Activated T-cell treated with anti-CD3 and anti-CD28 coated beads for 48 hours (primary cell): ENCODE measurements at places on chromosomes 1 and 21.

- no peak for DNase-seq
These were observed 1635.2 kb downstream of the PLA2G4A start for GRCh38 chr1:188463919-188464318.

GRCh38 chr1:77407738-77408375, 126.0 kb downstream of the AK5 start:
- DNase-seq, result no peak

DNA sequence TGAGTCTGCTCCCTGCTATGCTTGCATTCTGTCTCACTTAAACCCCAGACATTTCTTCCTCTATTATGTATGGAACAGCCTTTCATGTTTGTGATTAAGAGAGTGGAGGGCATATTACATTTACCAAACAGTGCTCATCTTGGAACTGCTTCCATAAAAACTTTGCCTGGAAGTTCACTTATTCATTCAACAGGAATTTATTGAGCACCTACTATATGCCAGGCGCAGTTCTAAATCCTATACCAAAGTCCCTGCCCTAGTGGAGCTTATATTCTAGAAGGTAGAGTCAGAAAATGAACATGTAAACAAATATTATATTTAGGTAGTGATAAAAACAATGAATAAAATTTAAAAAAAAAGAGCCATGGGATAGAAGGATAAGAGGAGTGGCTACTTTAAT, 49.8 kb downstream of the KANK4 start:
- no peak for DNase-seq

GRCh38 chr1:156220226-156220625, 7.4 kb downstream of the PMF1 start:
- DNase-seq, result no peak

- peak; percentile 57 for DNase-seq
These were observed at the start of gene KIAA0040 for GRCh38 chr1:175192630-175193526. TSS of gene KIAA0040 (minus strand) at chr1:175192776. CDS start at chr1:175161013, 31,763 bp downstream.

GRCh38 chr1:230426246-230427093, at the start of gene PGBD5:
TSS of gene PGBD5 (minus strand) at chr1:230426332. CDS start at chr1:230425928, 404 bp downstream.
- peak; percentile 64 for DNase-seq

DNA sequence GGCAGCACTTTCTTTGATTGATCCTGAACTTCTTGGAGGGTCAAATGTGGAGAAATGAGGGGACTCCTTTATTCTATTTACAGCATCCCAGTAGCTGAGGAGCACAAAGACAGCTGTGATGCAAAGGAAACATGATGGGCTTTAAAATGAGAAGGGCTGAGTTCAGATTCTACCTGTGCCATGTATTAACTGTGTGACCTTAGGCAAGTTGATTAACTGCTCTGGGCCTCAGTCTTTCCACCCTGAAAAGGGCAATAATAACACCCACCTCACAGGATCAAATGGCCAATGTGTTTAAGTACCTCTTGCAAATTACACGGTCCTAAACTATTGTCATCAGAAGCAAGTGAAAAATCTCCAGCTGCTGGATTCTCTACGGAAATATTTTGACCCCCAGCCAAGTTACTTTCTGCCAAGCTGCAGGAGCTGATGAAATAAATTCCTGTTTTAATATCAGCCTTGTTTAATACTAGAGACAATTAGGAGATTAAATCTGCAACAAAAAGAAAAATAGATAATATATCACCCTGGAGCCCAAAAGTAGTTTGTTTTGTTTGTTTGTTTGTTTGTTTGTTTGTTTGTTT, 15.7 kb downstream of the TMEM81 start:
- no peak for DNase-seq

DNA sequence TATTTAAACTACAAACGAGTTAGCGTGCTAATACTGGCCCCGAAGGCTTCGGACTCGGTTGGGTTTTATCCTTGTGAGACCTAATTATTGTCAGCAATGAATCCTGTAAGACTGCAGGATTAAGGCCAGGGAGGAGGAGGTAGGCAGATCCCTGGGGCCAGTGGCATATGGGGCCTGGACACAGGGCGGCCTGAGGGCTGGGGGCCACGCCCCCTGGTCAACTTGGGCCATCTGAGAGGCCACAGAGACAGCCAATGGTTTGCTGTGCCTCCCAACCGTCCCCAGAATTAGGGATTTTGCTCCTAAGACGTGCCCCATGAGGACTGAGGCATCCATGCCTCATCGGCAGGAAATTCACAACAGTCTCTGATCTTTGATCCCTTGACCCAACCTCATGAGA, 31.1 kb upstream of the DISP3 start:
- DNase-seq, result no peak

- DNase-seq, result peak; percentile 80
These were observed 896 bp upstream of the DUSP10 start for GRCh38 chr1:221742555-221743415.

DNA sequence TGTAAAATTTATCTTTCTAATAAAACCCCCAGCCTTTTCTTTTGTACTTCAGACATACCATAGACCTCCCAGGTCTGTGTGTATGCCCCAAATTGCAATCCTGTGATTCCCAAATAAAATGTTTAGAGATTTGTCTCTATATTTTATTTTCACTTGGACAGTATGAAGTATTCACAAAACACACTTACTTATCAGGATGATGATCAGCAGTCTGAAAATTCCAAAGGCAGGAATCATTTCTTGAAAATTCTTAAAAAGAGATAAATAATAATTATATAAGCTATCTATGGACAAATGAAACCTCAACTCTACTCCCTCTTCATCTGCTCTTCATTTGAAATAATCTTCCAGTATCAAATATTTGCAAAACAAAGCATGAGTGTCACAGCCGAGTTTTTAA, 11.6 kb upstream of the GJA9 start:
- DNase-seq, result no peak

- no peak for DNase-seq
These were observed 72.9 kb downstream of the AGPAT3 start for GRCh38 chr21:43937891-43938309.

DNA sequence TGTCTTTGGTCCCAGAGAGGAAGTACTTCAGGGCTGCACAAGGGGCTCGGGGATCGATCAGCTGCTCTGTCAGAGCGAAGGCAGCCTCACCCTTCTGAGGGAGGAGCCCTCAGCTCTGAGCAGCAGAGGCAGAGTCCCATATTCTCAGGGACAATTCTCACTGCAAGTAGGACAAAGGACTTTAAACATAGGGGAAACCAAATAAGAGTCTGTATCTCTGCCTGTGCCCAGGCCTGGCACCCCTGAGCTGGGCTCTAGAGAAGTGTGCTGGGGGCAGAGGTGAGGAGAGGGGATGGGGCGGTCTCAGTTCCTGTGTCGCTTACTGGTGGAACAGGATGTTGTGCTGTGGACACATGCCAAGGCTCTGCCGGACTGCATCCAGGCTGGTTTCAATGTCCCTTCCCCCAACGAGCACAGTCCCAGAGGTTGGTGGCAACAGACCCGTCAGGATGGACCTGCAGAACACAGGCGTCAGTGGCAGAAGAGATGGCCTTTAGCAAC, 76.6 kb downstream of the ABCA4 start:
- DNase-seq, result no peak

DNA sequence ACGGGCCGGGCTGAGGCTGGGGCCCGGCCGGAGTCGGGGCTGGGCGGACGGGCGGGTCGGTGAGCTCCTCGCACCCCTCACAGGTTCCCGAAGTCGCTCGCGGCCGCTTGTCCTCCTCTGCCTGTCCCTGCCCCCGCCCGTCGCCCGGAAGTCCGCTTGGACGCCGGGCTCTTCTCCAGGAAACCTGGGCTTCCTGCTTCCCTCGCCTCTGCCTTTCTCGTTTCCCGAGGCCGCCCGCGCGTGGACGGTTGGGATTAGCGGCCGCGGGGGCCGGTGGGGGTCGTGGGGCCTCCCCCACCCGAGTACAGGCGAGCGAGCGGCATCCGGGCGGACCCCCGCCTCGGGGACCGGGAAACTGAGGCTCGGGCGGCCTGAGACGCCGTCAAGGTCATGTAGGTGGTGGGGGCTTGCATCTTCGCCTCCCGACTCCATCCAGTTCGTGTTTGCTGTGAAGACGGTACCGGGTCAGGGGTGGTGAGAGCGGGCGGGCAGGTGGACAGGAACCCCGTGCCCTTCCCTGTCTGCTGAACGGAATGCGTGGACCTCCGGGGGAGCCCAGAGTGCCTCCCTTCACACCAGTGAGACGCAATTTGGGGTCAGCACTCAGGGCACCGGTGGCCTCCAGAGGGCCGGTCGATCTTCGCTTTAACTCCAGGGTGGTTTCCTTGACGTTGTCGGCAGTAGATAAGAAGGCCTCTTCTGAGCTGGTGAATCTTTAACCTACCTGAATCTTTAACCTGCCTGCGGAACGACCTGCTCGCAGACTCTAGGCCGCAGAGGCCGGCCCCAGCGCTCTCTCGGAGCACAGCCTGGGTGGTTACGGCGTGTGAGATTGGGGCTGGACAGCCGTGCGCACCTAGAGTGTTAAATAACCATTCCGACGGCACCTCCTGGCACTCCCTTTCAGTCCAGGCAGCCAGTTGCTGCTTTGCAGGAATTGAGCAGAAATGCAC, 686 bp downstream of the ARF1 start:
- no peak for DNase-seq

GRCh38 chr1:212610575-212610967, 2.0 kb downstream of the ATF3 start:
- no peak for DNase-seq

GRCh38 chr1:60891281-60891680, 191.1 kb upstream of the NFIA start:
- DNase-seq, result no peak

DNA sequence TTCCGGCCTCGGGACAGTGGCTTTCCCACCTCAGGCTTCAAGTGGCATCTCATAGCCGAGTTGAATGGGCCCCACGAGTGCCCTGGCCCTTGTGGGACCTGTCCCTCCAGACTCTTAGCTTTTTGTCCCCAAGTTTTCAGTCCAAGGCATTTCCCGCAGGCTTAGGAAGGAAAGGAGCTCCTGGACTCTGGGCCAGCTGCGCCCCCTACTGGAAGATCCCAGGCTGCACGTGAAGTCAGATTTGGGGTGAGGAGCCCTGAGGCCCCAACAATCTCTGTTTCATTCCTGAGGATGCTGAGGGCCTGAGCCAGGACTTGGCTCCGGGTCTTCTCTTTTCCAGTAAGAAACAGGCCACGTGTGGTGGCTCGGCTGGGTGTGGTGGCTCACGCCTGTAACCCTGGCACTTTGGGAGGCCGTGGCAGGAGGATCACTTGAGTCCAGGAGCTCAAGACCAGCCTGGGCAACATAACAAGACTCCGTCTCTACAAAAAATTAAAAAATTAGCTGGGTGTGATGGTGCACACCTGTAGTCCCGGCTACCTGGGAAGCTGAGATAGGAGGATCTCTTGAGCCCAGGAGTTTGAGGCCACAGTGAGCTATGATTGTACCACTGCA, 67.4 kb downstream of the ARHGEF10L start:
- DNase-seq, result peak; percentile 40
